Tracheal epithelial cell (primary cell): ENCODE measurements at places on chromosomes 5 and 9. TPM values are rescaled to one million over a fixed set of nuclear protein-coding genes. Genes with fewer than 3 reads are reported as not detected.

Gene ADAMTS16
- total RNA-seq, result under 0.01 TPM in 1 of 2 replicates, not detected in the other

Gene SRD5A1
- 21.7 and 69.6 TPM in 2 replicates for total RNA-seq

Gene GPR151
- total RNA-seq, result not detected in 2 replicates

Gene PHF24
- under 0.01 and 0.48 TPM in 2 replicates for total RNA-seq

Gene FBP1
- total RNA-seq, result not detected in 2 replicates

Gene PAXX
- total RNA-seq, result 16.4 and 21.4 TPM in 2 replicates

Gene SNCAIP
- under 0.01 TPM in 1 of 2 replicates, not detected in the other for total RNA-seq

Gene STK32A
- 0.72 and 2.8 TPM in 2 replicates for total RNA-seq
